ENCODE measurements at places on chromosomes 1 and 21.

DNA sequence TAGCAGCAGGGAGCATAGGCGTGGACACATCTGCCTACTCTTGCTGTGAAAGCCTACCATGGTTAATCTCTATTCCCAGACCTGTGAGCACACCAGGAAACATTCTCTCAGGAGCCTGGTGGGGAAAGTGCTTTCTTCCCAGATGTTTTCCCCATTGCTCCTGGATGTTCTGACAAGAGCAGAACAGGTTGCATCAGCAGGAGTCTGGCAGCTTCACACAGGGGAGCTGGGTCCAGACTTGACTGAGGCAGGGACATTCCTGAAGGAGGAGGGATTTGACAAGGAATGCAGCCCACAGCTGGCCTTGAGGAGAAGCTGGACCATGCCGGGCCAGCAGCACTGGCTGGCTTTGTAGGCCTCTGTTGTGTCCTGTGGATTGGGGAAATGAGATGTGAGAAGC, 21.0 kb upstream of the ARTN start:
- DNase-seq: no peak

DNA sequence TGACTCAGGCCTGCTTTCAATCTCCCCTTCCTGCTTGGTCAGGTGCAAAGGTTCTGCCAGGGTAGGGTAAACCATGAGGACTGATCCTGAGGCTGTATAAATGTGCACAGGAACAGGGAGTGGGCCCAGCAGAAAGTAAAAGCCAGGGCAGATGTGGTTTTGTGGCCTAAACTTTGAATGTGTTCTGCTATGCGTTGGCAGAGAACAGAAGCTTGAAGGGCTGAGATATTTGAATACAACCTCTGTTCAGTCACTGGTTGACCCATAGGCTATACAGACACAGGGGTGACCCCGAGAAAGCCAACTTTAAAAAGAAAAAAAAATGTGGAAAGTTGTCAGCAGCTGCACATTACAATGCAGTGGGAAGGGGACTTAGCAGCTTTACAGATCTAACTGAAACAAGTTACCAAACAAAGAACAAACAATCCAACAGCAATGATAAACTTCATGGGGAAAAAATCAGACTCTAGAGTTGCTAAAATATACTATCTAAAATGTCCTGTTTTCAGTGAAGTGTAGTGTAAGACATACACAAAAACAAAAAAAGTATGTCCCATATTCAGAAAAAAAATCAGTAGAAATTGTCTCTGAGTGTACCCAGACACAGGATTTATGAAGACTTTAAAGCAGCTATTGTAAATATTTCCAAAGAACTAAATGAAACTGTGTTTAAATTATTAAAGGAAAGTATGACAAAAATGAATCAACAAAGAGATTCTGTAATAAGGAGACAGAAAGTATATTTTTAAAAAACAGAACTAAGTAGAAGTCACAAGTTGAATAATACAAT, 216.1 kb downstream of the RPS6KC1 start:
- no peak for DNase-seq

- DNase-seq: no peak
Measured at GRCh38 chr1:54394104-54394503, 12.1 kb downstream of the SSBP3 start.

GRCh38 chr1:236395947-236396664, 2.0 kb downstream of the EDARADD start:
- DNase-seq: peak; percentile 23

DNA sequence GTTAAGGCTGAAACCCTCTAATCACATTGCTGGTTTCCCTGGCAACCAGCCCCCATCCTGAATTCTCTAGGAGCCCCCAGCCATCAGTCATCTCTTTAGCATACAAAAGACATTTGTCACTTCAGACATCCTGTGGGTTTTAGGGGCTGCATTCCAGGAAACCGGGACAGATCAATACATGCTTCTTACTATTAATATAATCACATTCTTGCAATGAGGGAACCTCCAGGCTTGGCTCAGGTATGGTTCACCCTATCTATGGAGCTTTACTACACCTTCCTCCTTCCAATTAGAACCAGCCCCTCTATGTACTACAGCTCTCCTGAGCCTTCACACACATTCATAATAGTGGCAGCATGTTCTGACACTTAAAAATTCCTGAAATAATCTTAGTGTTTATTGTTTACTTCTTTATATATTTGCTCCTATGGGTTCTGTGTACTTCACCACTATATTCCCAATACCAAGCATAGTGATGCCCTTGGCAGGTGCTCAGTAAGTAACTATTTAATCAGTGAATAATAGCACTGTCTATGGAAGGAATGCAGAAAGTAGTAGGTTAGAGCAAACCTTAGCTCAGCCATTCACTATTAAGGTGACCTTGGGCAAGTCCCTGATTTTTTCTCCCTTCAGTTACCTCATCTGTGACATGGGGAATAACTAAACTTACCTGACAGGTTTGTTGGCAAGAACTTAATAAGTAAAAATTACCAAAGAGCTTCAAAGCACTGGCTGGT, 59.6 kb downstream of the ZNF678 start:
- no peak for DNase-seq

DNA sequence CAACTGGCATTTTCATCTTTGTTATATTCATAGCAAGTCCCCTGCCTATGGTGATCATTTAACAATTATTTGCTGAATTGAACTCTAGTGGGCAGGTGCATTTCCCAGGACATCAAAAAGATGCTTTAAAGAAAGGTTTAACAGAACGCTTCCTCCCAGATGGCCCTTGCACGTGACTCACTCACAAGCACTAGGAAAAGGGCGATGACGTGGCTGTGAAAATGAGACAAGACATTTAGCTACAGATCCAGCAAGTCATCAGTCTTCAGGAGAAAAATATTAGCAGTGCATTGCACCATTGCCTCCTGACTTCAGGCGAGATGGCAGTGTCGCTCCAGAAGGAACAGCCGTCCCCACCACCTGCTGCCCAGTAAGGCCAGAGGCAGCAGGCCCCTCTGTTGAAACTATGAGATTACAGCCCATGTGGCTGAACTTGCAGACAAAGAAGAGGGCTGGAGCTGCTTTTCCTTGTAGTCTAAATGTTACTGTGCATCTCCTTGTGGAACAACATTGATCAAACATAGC, 37.2 kb downstream of the DSCAM start:
- no peak for DNase-seq

- DNase-seq: no peak
Measured at GRCh38 chr1:62263006-62263813, 56.0 kb downstream of the KANK4 start.

DNA sequence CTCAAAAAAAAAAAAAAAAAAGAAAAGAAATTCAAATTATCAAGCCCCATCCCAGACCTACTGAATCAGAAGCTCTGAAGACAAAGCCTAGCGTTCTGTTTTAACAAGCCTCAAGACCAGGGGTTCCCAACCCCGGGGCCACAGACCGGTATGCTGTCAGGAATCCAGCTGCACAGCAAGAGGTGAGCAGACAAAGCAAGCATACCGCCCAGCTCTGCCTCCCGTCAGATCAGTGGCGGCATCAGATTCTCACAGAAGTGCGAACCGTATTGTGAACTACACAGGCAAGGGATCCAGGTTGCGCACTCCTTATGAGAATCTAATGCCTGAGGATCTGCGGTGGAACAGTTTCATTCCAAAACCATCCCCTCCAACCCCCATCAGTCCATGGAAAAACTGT, 57.8 kb upstream of the RASAL2 start:
- DNase-seq: no peak

GRCh38 chr21:33386222-33386784, 16.9 kb upstream of the IFNGR2 start:
- no peak for DNase-seq

- DNase-seq: no peak
Measured at GRCh38 chr1:16218014-16218673, 5.7 kb upstream of the ARHGEF19 start.

DNA sequence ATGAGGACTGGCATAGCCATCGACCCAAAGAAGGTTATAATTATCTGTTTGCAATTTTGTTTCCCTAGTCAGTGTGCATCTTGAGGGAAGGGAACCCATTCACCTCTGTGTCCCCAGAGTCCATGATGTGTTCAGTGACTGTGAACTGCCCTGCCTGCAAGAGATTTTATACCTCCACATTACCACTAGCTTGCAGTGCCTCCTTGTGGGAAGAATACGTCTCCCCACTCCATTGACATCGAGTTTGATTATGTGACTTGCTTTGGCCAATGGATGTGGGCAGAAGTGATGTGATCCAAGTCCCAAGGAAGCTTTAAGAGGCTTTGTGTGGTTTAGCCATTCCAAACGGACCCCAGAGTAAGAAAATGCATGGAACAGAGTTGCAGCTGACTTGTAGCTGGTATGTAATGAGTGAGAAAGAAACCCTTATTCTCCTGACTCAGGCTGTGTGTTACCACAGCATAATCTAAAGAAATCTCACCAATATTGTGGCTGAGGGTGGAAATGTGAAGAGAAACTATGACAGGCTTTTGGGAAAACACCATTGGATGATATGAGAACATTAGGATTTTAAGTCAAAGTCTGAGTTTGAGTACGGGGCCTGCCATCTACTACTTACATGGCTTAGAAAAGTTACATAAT, 47.8 kb upstream of the NRDC start:
- DNase-seq: no peak

- no peak for DNase-seq
Measured at GRCh38 chr21:44886113-44887075, 12.9 kb upstream of the PTTG1IP start.

DNA sequence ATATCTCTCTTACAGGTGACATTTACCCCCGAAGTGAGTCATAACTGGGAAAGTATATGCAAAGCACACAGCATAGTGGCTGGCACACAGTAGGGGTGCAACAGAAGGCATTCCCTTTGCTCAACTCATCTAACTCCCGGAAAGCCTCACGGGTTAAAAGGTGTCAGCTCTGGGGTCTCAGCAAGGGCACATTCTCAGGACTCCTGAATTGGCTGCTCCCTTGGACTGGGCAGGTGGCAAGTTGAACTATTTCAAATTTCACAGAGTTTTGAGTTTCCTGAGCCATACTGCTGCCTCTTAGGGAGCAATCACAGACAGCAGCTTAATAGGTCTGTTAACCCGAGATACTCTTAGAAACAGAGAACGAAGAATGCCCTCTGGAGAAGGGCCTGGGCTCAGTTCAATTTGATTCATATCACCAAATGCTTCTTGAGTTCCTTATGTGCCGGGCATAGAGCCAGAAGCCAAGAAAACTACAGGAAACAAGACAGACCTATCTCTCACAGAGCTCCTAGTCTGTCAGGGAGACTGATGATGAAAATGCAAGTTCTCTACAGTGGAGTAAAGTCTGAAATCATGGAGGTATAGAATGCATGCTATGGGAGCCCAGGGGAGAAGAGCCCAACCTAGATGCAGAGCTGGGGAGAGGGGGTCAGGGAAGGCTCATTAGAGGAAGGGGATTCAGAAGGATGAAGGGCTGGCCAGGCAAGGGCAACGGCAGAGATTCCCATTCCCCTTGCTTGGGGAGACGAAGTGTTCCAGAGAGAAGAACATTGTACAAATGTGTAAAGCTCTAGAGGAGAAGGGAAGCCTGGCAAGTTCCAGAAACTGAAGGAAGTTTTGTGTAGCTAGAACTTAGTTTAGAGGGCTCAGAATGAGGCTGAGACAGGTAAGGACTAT, 143.9 kb upstream of the HMGB4 start:
- DNase-seq: peak; percentile 23

GRCh38 chr1:187384504-187384903, 555.8 kb downstream of the PLA2G4A start:
- DNase-seq: no peak

DNA sequence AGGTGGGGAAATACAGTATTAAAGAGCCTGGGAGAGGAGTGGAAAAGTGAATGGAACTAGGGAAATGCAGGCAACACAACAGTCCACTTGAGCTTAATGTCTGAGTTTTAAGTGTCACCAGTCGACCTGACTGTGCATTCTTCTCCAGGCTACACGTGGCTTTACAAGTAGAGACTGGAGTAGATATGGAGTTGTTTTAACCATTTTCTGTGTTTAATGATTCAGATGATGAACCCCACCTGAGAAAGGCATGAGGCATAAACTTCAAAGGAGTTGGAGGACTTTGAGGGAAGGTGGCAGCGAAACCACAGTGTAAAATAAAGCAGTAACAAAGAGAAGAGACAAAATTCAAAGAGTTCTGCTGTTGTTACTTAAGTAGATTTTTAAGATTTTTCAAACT, 12.6 kb downstream of the FUBP1 start:
- no peak for DNase-seq

- DNase-seq: no peak
Measured at GRCh38 chr21:17796503-17796902, 22.7 kb downstream of the C21orf91 start.

- DNase-seq: no peak
Measured at GRCh38 chr1:161374373-161374772, 6.7 kb upstream of the CFAP126 start.

GRCh38 chr1:205604059-205604458, 27.8 kb downstream of the ELK4 start:
- DNase-seq: no peak

- peak; percentile 97 for DNase-seq
Measured at GRCh38 chr1:16921391-16922185, at the start of gene CROCC. CROCC (plus strand) TSS chr1:16921931; CDS start chr1:16922019, 88 bp downstream.

GRCh38 chr1:90730243-90731022, 13.3 kb upstream of the BARHL2 start:
- DNase-seq: no peak

GRCh38 chr1:203114202-203114601, 13.3 kb upstream of the ADORA1 start:
- no peak for DNase-seq

DNA sequence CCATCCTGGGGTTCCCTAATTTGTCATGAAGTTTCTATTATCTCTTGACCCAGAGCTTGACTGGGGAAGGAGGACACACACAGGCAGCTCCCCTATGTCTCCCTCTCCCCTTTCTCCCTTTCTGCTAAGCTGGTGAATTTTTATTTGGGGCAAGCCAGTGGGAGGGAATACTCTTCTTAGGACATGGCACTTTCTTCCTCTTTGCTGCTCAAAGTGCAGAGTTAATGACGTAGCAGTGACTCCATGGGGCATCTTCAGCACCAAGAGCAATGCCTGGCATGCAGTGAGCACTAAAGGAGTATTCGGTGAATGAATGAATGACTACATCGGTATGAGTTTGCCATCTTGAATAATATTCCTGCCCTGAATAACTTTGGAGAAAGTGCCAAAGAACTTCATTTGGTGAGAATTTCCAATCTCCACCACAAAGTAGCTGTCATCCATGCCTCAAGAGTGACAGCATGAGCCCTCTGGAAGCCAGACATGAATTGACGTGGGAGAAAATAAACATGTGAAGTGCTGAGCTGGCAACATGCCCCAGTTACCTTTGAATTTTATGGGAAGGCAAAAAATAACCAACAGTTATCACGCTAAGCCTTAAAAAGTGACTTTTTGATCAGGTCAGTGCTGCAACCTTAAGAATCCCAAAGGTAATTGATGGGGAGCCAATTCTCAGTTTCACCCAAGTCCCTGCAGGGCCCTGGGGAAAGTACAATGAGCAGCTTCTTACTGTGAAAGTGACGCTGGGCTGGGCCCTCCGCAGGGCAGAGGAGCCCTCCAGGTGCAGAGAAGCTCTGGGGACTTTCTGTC, 22.1 kb upstream of the ATF3 start:
- DNase-seq: no peak

GRCh38 chr1:223031733-223032601, 111.1 kb downstream of the TLR5 start:
- DNase-seq: no peak
